EL (cell line): ENCODE measurements at places on chromosomes 6 and 20.

DNA sequence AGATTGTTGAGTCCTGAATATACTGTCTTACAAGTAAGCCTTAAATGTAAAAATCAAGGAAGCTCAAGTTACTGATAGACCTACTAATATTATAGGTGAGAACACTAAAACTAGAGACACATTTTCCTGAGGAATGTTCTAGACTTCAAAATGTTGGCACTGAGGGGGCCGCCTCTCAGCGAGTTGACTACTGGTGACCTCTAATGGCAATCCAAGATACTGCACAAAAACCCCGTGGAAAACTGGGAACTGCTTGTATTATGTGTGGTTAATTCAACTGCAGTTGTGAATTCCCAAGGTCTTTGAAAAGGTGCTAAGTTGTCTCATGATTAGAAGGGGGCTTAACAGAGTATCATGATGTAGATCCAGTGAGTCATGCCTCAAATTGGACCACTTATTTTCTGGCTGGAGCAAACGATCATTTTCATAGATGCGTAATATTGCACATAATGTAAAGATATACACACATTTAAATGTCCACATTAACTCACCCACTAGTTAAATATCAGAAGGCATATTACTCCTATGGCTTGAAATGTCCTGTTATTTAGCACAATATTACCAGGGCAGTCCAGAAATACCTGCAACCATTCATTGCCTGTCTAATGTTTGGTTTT lies 336.2 kb downstream of the FOXA2 start:
- DNase-seq, result no peak

- no peak for DNase-seq
Observed at GRCh38 chr6:5580736-5581581, 319.6 kb downstream of the FARS2 start.

- DNase-seq, result no peak
Observed at GRCh38 chr6:53513519-53513966, 31.4 kb downstream of the GCLC start.

- DNase-seq, result peak; percentile 72
Observed at GRCh38 chr6:9540534-9541126, 874.2 kb downstream of the TFAP2A start.

DNA sequence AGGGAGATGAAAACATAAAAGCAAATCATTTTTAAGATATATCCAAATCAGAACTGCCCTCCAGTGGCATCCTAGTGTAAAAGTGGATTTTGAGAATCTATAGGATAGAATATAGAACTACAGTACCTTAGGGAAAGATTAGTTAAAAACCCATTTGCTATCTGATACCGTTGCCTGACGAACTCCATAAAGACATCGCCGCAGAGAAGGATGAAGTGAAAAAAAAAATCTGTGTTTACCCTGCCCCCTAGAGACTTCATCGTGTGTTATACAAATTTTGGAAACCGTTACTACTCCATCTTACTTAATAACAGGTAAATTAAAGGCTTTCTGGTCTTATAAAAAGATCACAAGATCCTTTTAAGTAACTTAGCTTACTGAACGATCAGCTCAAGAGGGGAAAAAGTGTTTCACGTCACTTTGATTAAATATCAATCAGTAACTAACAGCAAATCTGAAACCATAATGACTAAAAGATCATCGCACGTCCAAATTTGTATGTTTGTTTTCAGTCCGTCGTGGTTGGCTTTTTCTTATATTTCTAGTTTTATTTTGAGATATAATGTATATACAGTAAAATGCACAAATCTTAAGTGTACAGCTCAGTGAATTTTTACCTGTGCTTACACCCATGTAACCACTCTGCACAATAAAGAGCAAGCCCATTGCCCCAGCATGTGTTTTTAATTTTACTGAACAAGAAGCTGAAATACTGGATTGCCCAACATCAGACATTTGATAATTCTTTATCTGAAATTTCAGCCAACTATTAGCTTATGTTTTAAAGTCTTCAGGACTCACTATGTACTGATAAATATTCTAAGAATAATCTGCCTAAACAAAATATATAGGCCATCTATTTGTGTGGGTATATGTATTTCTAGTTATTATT lies 881 bp upstream of the MCM3 start:
- DNase-seq, result peak; percentile 47

DNA sequence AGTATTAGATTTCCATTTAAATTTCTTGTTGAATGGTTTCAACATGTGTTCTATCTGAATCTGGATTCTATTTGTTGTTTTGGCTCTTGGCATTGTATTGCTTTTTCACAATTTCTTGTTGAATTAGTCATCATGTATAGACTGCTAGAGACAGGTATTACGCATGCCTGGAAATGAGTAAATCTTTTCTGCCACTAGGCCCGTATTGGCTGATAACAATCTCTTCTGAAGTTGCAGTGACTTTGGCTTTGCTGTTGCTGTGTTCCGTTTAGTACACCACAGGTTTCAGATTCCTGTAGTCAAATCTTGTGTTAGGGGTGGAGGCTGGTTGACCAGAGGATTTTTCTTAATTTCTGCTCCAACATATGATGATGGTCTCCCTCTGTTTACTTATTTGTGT lies 1339.4 kb downstream of the GRIK2 start:
- DNase-seq, result peak; percentile 54

- DNase-seq, result peak; percentile 5
Observed at GRCh38 chr20:12201289-12201991, 283.7 kb downstream of the BTBD3 start.

GRCh38 chr6:82712389-82712788 lies 348.8 kb downstream of the TPBG start:
- DNase-seq, result no peak

GRCh38 chr6:4320860-4321259 lies 185.5 kb upstream of the ECI2 start:
- DNase-seq, result peak; percentile 94

- DNase-seq, result peak; percentile 44
Observed at GRCh38 chr6:27593200-27593818, 120.4 kb upstream of the ZNF184 start.

DNA sequence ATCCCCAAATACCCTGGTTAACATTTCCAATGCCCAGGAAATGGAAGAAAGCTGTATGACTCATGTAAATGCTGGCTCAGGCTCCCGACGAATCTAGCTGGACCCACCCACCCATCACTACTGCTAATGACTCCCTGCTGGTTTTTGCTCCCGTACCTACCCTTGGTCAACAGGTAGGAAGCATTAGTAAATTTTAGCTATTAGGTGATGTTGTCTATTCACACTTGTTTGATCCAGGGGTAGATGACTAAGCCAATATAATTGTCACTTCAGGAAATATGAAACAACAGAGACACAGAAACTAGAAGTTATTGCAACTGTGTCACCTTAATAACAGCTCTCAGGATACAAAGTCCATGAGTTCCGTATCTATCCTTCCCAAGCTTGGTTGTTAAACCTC lies 94.4 kb upstream of the BEND6 start:
- peak; percentile 66 for DNase-seq

GRCh38 chr20:380763-381580 lies 412 bp downstream of the TRIB3 start:
- peak; percentile 68 for DNase-seq

DNA sequence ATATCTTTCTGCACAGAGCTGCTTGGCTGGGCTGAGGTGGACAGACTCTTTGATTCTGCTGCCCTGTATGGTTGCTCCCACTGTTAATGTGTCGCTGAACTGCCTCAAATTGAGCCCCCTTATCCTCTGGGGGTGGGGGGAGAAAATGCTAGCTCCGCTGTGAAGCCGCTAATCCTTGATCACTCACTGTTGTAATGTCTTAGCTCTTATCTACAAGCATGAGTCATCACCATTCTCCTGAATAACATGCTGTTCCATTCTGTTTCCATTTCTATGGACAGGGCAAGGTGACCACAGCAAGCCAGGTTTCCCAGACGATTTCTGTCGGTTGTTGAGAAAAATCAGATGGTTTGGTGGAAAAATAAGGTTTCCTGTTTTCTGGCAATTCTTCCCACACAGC lies 218.4 kb upstream of the GGTLC1 start:
- no peak for DNase-seq

- DNase-seq, result no peak
Observed at GRCh38 chr6:41298785-41299502, 12.5 kb upstream of the TREM1 start.

- DNase-seq, result peak; percentile 39
Observed at GRCh38 chr6:161462148-161462547, 188.3 kb upstream of the AGPAT4 start.

- DNase-seq, result peak; percentile 66
Observed at GRCh38 chr20:44861531-44862006, 23.9 kb upstream of the YWHAB start.

DNA sequence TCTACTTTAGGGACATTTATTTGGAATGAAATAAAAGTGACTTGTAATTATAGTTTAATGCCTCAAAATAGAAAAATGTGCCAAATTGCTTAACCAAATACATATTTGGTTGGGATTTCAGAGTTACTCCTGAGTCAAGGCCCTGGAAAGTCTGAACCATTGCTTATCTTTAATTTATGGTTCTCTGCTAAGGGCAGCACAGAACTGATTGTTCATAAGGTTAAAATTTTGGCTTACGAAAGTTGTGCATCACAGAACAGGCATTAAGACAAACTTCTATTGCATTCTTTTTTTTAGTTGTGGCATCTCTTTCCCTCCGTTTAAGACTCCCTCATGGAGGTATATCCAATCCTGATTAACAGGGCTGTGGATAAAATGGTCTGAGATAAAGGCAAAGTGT lies 92.2 kb upstream of the TENT5A start:
- DNase-seq, result no peak

DNA sequence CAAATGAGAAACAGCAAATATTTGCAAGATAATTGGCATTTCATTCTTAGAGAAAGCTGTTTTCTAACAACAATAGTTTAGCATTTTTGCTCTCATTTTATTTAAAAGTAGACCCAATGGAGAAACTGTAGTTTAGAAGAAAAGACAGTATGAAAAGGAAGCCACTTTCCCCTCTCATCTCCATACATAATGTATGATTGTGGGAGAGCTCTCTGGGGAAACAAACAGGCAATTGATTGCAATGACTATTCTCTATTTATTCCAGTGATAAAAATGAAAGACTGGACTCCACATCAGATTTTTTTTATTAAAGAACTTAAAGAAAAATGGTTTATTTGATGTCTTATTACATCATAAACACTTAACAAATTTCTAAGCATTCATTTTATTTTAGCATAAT lies 116.8 kb upstream of the SASH1 start:
- no peak for DNase-seq

- no peak for DNase-seq
Observed at GRCh38 chr6:98946266-98946878, 1.4 kb downstream of the FBXL4 start.

DNA sequence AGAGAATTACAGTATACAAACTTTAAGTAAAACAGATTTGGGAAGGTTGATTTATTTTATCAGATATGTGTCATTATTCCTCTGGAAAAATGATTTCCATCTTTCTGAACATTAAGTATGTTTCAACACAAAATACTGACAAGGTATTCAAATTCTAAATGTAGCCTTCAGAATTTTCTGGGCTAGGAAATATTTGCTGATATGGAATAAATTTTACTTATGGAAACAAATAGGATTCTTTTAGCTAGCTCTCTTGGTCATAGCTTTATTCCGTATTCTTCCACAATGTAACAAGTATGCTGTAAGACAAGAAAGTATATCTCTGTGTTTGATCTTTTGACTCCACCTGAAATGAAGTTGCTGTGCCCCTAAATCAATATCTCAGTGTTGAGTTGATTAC lies 1125.2 kb upstream of the CITED2 start:
- no peak for DNase-seq

GRCh38 chr6:138032571-138032970 lies 74.6 kb downstream of the PERP start:
- no peak for DNase-seq

DNA sequence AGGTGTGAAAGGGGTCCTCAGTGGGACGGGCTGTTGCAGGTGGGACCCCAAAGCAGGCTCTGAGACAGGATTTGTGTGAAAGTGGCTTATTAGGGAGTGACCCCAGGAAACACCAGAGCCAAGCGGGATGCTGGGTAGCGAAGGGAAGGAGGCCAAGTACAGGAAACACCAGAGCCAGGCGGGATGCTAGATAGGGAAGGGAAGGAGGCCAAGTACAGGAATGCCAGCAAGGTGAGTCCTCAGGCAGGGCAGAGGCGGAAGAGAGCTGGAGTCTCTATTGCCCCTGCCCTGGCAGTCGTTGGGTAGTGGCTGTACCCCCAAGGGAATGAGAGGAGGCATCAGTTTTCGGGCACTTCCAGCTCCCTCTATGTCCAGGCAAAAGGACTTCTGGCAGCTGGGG lies 30.5 kb upstream of the TGM2 start:
- DNase-seq, result no peak

DNA sequence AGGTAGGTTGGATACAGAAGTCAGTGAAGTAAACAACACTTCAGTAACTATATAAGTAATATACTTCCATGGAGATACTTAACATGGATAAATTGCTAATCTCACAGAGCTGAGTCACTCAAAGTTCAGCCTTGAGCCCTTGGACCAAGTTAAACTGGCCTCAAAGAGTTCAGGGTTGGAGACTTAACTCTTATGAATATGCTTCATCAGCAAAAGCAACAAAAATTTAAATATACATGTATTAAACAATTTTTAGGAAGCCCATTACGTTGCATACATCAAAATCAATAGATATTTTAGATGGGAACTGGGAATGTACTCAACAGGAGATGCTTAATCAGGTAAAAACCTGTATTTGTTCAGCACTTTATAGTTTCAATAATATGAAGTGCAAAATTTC lies 12.2 kb downstream of the MTCL3 start:
- no peak for DNase-seq

DNA sequence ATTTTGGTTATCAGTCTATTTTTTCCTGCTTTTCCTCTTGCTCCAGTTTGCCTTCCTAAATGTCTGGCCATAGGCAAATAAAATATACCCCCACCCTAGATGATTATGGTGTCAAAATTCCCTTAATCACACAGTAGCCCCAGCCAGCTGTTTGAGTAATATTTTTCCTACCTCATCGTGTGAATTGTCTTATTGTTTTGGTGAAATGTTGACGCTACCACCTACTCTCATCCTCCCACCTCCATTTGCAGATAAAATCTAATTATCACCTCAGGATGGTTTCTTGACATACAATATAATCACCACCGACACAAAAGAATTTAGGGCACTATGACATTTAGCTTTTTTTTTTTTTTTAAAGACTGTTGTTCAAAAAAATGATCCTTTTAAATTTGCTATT lies 44.1 kb upstream of the FUCA2 start:
- no peak for DNase-seq

GRCh38 chr6:89763550-89763949 lies 56.0 kb downstream of the MDN1 start:
- DNase-seq, result no peak
